ENCODE measurements at places on chromosomes 3 and 15.

GRCh38 chr3:89447243-89447642 is 339.8 kb downstream of the EPHA3 start:
- DNase-seq = no peak

DNA sequence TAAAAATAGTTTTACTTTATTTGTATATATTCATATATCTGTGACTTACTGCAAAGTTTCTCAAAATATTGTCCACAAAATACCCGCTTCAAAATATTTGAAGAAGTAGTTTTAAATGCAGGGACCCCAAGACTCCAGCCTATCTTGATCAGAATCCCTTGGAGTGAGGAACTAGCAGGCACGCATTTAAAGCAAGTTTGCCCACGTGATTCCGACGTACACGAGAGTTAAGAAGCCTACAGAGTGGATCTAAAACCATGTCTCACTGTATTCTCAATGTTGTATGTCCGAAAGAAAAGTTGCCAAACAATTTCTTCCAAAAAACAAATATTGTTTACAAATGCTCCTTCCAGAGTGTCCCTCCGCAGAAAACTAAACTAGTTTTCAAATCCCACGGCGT is 1.7 kb downstream of the GABRB3 start:
- DNase-seq = no peak

GRCh38 chr3:155196131-155197021 is 97.1 kb downstream of the STRIT1 start:
- no peak for DNase-seq

- no peak for DNase-seq
Measured at GRCh38 chr3:122427857-122428471, 12.1 kb upstream of the WDR5B start.

- peak; percentile 22 for DNase-seq
Measured at GRCh38 chr3:123028233-123028828, 768 bp upstream of the SEMA5B start.

- DNase-seq = no peak
Measured at GRCh38 chr3:93926789-93927188, 46.9 kb downstream of the PROS1 start.

GRCh38 chr3:36124118-36124796 is 256.0 kb upstream of the STAC start:
- no peak for DNase-seq

- no peak for DNase-seq
Measured at GRCh38 chr3:18738393-18739098, 313.4 kb upstream of the SATB1 start.

DNA sequence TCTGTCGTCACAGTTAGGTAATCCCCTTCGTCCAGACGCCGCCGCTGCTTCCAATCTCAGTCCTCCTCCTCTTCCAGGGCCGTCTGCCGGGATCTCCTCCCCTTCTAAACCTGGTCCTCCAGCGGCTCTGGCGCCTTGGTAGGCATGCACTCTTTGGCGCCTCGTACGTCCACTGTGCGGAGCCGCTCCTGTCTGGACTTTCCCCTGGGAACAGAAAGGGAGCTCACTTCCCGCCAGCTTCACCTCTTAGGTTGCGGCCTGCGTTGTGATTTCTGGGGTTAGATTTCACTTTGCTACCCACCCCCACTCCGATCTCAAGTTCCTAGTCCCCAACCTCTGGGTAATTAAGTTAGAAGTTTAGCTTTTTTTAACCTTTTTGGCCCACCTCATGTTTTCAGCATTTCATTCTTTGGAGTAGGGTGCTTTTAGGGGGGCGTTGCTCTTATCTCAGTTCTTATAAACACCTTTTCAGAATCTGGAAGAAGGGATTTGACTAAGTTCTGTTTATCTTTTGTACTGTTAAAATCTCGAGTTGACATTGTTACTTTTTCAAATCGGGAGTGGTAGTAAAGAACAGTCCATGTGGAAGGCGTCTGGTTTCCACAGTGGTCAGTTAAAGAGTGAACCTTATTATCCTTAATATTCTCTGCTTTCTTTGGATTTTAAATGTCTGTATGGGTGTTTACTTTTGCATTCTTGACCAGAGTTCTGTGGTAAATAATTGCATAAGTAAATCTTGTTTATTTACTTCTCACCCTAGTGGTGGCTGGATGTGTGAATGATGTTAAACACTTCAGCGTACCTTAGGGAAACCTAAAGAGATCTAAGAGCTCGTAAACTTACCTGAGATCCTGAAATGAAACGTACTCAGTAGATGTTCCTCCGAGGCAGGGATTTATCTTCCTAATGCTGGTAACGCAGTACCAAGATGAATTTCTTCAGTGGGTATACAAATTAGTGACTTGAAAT is 611 bp downstream of the CTDSPL2 start:
- DNase-seq = no peak

GRCh38 chr15:95620934-95621579 is 709.4 kb upstream of the NR2F2 start:
- no peak for DNase-seq

DNA sequence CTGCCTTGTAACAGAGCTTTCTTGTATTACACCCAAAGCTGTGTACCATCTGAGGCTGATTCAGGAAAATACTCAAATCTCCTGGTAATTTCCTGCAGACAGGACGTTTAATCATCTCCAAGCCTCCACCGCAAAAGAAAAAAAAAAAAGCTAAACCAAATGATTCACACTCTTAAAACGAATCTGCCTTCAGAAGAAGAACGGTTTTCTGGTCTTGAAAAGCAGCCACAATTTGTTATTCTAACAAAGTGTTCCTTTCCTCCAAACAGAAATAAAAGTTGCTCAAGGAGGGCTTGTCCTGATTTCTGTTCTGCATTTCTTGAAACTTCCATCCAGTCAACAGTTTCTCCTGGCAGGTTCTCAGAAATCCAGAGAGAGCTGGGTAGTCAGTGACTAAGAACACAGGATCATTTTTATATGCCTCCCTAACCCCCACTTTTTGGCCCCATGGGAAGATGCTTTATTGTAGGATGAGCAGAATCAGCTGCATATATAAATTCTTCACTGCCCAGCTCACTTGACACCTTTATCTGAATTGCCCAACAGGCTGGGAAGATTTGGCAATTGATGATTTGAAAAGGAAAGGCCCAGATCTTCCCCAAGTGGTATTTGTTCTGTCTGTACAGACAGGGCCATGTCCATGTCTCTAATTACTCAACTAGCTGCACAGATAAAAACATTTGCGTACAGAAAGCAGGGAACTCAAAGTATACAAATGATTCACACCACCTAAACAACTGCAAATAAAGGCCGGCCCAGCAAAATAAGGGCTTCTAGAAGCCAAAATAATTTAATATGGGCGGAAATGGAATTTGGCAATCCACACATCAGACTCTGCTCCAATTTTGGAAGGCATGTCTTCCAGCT is 41.0 kb upstream of the PRICKLE2 start:
- no peak for DNase-seq

GRCh38 chr3:142436951-142437585 is 10.8 kb downstream of the XRN1 start:
- DNase-seq = no peak

- DNase-seq = no peak
Measured at GRCh38 chr3:38521391-38521987, 25.3 kb downstream of the EXOG start.

DNA sequence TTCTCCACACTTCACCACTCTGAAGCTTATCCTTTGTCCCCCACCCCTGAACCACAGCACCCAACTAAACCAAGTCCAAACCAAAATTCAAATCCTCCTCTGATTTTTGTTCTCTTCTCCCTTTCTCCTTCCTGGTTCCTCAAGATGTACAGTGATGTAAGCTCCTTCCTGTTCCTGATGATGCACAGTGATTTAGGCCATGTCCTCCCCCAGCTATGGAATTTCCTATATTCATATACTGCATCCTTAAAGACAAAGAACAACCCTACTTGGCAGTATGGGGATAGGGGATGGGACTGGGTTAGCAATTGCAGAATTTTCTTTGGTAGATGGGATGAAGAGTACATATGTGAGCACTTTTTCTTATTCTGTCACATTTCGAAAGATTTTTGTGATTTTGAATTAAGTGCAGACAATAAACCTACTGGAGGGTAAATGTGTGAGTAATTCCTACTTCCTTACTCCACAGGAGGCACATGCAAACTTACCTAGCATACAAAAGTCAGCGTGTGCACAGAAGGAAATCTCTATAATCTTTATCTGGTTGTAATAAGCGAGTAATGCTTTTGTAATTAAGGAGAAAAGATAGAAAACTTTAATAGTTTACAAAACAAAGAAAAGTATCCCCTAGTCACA is 125.0 kb downstream of the ANO10 start:
- DNase-seq = no peak

GRCh38 chr3:5264896-5265770 is 77.6 kb downstream of the EDEM1 start:
- DNase-seq = no peak

DNA sequence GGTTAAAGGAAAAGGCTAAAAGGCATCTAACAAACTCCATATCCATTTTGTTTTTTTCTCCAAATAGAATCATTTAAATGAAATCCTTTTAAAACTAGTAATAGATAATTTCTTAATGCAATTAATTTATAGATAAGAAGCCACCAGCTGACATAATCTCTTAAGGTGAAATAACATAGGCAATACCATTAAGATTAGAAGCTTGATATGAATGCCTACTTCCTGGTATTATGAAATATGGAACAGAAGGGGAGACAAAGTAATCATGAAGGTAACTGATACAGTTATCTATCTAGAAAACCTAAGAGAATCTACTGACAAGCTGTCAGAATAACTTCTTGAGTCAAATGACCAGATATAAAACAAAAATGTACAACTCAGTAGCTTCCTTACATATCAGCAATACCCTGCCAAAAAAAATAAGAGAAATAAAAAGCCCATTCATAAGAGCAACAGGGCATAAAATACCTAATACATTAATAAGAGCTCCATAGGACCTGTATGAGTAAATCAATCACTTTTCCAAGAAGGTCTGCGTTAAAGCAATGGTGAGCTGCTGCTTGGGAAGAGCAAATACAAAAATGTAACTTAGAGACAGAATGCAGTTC is 10.7 kb downstream of the EHD4 start:
- DNase-seq = no peak

DNA sequence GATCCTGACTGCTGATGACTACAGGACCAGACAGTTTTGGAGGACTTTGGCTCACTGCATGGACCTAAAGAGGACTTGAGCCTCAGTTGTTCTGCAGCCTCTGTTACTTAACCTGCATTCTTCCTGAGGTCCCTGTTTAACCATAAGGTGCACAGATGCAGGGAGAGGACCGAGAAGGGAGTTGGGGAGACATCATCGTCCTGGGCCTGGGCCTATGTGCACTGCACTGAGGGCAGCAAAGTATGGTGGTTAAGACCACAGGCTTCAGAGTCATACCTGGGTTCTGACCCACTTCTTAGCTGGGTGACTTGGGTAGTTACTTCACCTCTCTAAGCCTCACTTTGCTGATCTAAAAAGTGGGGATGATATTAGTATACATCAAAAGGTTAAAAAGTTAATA is 21.9 kb downstream of the KY start:
- no peak for DNase-seq

DNA sequence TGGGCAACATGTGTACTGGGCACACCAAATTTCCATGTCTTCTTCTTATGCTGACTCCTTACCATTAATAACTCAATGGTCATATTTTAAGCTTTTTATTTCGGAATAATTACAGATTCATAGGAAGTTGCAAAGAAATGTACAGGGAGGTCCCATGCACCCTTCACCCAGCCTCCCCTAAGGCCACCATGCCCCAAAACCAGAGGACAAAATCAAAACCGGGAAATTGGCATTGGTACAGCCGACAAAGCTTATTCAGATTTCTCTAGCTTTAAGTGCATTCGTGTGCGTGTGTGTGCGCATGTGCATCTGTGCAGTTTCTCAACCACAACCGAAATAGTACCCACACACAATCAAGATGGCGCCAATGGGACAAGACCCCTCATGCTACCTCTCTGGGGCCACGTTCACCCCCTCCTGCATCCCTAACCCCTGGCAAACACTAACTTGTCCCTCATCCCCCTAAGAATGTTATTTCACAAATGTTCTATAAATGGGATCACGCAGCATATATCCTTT is 23.4 kb downstream of the ATP10A start:
- no peak for DNase-seq

GRCh38 chr3:107855710-107856109 is 235.1 kb downstream of the CD47 start:
- DNase-seq = no peak

- no peak for DNase-seq
Measured at GRCh38 chr3:58924578-58924977, 125.2 kb downstream of the CFAP20DC start.

DNA sequence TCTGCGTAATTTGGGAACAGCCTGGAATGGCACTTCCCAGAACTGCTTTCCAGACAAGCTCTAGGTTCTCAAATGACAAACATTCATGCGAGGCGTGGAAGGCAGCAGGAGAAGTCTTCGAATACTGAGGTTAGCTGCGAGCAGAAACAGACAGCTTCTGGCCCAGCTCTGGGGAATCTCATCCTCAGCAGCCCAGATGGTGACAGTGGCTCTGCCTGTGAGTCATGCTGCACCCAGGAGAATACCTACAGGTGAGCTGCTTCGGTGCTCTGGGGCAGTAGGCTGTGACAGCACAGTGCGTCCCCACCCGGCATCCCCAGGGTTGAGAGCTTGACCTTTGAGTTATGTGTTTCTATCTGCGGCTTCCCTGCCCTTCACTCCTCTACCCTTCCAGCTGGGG is 258.6 kb downstream of the KLF13 start:
- no peak for DNase-seq

DNA sequence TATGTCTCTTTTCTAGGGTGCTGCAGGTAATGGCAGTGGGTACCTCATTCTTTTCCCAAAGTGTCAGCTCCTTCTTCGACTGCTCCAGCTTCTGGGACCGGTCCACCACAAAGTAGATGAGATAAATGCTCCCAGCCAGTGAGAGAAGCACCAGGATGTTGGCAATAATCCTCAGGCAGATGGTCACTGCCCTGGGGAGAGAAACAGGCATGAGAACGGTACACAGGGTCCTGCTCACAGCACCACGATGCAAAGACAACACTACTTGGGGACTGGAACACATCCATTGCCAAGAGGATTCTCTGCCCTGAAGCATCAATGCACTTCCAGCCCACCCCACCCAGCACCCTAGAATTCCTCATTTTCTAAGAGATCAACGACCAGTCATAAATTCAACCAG is 22.4 kb downstream of the TMC3 start:
- no peak for DNase-seq

DNA sequence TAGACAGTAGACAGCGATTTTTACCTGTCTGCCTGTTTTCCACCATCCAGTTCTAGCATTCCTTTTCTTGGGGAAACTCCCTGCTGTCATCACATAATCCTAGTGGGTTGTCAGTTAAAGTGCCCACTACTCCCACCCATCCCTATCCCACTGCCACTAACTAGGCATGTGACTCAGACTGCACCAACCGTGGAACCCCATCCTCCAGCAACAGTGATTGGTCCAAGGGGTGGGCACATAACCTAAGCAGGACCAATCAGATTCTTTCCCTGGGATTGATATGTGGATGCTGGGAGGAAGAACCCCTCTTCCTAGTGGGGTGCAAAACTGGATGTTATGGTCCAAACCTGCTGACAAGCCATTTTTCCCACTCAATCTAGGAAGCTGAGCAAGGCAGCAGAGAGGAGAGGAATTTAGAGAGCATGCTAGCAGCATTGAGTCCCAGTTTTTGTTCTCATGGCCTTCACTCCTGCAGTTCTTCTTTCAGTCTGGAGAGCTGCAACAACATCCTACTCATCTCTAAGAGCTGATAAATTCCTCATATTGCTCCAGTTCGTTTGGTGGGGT is 3.9 kb upstream of the INSYN1 start:
- no peak for DNase-seq

- DNase-seq = no peak
Measured at GRCh38 chr3:96190024-96190616, 624.3 kb upstream of the EPHA6 start.

All from pancreas (tissue), 10 donors.